ENCODE measurements at places on chromosomes 3 and 15.
A peak's percentile ranks its signal among the peaks of the same experiment; 100 is the strongest.

- DNase-seq: no peak
These were observed 46.9 kb downstream of the FAM43A start for GRCh38 chr3:194732617-194733016.

DNA sequence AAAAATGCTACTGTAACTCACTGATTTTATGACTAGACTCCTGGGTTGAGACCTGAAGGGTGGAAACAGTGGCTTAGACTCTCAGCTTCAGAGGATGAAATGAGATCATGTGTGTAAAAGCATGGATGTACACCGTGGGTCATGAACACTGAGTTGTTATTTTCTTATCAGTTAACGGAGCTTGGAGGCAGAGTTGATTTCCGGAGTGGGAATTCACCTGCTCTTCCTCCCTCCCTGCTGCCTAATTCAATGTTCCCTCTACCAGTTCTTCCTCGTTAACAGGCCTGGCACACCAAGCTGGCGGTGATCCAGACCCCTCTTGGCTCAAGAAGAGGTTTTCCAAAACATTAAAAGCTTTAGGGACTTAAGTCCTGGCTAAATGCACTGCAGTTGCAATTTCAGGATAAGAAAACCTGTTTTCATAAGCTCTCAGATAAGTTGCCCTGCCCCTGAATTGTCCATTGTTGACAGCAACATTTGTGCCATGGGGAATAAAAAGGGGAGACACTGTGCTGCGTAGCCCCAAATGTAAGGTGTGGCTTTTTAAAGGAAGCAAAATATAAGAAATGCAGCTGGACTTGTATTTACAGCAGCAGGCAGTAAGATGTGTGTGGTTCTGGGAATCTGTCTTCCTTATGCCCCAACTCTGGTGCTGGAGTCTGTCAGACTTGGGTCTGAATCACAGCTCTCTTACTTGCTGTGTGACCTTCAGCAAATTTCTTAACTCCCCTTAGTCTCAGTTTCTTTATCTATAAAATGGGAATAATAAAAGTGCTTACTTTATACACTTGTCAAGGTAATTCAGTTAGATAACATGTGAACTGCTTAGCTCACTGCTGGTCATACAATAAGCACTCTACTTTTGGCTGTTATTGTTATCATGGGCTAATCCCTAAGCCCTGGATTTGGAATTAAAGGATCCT, 9.9 kb downstream of the PDIA5 start:
- peak; percentile 99 for DNase-seq

- DNase-seq: no peak
These were observed 183.5 kb downstream of the TBL1XR1 start for GRCh38 chr3:177013681-177014280.

GRCh38 chr3:32841867-32842470, 24.2 kb downstream of the TRIM71 start:
- DNase-seq: no peak

DNA sequence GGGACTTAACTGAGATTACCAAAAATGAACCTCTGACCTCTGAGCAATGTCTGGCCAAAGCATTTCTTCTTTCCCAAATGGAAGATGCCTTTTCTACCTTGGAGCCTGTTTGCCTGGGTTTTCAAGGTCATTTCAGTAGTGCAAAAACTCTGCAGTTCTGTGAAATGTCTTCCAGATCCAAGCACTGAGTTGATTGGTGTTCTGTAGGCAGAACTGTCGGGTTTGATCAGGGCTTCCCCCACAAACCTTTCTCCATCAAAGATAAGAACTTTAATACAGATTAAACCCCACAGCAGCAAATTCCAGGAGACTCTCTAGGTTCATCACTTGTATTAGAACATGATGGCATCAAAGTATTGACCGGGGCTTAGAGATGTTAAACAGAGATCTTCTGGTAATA, 192.7 kb upstream of the TOPAZ1 start:
- no peak for DNase-seq

DNA sequence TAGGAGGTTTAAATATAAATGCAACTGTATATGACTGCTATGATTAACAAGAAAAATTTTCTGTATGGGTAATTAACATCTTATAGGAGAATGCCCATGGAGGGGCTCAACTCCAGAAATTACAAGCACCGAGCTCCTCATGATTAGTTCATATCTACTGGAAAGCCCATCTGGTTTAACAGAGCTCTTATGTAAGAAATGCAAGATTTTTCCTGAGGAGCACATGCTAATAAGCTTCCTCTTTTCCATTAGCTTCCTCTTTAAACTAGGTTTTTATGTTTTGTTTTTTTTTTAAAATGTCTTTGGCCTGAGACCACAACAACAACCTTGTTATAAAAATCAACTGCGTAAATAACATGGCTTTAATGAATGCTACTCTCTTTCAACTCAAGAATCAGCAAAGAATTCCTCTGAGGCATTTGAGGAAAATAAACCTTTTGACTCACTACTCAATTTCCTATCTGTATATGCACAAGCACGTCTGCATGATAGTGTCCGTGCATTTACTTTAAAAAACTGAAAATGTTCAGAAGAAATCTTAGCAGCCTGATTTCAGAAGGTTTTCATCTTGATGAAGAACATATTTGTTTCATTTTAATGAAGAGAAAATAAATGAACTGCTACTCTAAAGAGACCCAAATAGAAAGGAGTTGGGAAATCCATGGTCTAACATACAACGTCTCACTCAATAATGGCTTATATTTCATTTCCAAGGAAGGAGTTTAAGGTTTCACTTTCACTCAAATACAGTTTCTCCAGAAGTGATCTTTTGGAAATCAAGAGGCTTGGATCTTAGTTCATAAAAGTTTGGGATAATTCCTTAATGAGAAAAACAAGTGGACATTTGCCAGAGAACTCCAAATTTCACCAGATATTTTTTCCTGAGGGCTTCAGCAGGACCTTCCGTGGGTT, 180.8 kb downstream of the KCNAB1 start:
- no peak for DNase-seq

DNA sequence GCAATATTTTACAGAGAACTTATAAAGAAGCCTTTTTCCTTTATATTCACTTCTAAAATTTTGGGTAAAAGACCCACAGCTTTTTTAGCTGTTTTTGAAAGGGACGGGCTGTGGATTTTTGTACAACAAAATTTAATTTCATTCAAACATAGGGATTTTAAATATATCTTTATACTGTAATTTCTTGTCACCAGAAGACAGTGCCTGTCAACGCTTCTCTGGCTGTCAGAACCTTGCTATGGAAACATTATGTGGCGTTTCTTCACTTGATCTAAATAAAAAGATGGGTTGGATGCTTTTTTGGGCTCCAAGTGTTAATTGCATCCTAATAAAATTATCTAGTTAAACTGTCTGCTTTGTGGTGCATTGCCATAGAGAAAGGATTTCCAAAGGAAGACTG, 635.6 kb upstream of the ALCAM start:
- no peak for DNase-seq

GRCh38 chr3:49359623-49360022, 1.5 kb upstream of the GPX1 start:
- DNase-seq: no peak

DNA sequence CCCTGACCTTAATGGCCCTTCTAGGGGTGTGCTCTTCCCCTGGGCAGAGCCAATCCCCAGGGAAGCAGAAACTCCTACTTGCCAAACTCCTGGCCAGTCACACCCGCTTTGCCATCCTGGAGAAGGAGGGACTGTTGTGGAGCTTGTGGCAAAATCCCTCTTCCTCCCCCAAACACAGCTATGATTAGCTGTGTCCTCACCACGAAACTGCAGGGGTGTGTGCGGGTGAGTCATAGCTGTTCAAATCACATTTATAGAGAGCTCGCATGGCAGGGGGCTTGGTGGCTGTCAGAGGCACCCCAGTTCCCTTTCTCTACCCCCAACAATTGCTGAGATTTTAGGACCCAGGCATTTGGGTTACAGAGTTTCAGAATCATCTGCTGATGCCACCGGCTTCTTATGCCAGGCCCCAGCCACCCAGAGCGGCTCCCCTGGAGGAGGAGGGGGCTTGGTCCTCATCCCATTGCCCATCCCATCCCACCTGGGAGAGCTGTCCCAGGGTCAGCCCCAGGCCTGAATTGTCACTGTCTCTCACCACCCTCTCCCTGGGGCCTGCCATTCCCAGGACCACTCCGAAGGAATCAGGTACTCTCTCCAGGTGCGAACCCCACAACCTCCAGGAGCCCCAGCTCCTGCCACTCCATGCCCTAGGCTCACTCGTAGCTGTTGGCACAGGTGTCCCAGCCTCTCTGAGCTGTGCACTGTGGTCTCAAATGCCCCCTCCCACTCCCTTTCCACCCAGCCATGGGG, 28.8 kb upstream of the MAGEF1 start:
- DNase-seq: no peak

DNA sequence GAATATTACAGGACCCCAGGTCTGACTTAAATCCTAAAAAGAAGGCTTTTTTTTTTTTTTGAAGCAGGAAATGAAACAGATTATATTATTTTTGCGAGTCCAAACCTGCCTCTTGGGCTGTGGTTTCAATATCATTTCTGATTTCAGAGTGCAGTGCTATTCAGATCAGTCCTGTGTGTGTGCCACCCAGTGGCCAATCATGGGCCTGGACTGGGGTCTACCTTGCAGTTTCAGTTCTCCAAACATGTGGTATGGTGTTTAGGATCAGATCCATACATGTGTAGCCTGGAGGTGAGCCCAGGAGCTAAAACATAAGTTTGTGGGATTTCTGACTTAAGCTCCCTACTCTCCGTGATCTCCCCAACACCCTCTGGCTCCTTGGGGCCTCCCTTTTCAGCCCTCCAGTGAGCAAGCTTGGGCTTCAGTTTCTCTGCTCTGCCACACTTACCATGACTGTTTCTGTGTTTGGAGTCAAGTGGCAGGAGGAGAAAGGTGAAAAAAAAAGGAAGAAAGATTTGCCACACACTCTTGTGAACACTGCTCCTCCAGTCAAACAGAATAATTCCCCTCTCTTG, 12.1 kb upstream of the THSD4 start:
- DNase-seq: peak; percentile 33

DNA sequence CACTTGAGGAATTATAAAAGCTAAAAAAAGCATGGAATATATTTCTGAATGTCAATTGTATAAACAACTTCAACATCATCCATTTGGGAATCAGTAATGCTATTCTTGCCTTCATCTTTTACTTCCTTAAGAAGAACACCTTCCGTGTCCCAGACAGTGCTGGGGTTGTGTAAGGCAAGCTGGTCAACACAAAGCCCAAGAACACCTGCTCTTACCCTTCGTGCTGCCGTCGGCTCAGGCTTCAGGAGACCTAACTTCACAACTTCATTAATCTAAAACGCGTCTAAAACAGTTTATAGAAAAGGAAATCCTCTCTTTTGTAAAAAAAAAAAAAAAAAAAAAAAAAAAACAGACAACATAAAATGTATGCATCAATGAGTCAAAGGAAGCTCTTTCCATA, 81.3 kb downstream of the ABI3BP start:
- DNase-seq: no peak

DNA sequence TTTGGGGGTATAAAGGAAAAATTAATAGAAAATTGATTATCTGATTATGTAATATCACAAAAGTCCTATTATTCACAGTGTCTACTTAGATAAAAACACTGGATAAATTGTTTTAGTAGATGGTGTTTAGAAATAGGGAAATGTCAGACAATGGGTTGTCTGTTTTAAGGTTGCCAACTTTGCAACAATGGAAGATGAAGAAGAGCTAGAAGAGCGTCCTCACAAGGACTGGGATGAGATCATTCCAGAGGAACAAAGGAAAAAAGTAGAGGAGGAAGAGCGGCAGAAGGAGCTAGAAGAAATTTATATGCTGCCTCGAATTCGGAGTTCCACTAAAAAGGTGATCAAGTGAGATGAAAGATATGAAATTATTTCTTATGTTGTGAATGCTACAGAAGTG, 84.0 kb downstream of the CHD2 start:
- DNase-seq: no peak

DNA sequence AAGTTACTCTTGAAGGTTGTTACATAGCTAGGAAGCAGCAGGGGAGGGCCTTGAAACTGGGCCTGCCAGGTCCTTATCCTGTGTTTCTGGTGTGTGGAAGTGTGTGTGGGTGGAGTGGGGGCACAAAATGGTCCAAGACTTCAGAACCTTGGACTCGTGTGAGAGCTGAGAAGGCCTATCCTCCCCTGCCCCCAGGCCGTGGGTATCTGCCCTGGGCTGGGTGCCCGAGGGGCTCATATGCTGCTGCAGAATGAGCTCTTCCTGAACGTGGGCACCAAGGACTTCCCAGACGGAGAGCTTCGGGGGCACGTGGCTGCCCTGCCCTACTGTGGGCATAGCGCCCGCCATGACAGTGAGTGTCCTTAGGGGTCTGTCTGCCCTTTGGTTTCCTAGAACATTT, 4.5 kb downstream of the CHRD start:
- no peak for DNase-seq

GRCh38 chr3:19644405-19644804, 289.6 kb downstream of the EFHB start:
- DNase-seq: no peak

DNA sequence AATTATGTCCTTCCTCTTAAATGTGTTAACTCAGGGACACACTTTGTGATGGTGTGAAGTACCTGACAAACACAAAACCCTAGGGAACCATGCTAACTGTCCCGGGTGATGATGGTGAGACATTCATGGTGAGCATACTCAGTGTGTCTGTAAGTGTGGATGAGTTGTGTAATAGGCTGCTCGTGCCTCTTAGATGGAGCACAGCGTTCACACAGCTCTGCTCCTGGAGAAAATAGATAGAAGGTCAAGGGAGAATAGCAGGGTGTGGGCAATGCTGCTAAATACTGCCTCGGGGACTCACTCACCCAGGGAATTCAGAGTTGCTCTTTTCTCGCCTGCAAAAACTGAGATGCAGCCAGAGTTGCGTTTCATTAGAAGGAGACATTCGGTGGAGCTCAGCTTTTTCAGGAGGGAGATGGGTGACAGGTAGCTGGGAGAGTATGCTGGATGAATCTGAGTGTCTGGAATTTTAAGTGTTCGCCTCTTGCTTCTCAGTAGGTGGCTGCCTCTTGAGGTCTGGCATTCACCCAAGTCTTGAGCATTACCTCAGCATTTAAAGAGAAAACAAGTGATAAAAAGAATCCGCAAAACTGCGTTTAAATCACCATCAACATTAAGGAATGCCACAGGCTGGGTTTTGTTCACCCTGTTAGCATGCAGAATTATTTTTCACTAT, 813.2 kb downstream of the AGBL1 start:
- DNase-seq: peak; percentile 42

- DNase-seq: no peak
These were observed 48.8 kb downstream of the ZNF710 start for GRCh38 chr15:90049666-90050604.

Data from NCI-H1105 treated with DMSO at 0.1 percent for 48 hours (cell line).